NCI-H2081 (cell line): ENCODE measurements at places on chromosomes 5 and 9.

DNA sequence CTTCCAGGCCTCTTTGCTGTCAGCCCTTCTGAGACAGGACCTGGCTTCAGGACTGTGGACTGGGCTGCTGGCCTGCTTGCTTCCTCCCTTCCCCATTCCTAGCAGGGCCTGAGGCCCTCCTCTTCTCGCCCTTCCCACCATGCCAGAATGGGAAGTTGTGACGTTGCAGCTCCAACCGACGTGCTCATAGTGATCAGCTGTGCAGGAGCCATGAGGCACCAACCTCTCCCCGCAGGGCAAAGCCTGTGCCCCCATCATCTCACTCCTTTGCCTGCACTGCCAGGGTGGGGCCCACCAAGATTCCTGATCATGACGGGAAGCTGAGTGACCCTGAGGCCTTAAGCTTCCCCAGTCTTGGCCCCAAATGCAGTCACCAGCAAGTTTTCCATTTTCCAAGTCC lies 45.1 kb upstream of the GARNL3 start:
- DNase-seq, result no peak

GRCh38 chr5:149429839-149430721 lies 51.0 kb upstream of the IL17B start:
- no peak for DNase-seq

DNA sequence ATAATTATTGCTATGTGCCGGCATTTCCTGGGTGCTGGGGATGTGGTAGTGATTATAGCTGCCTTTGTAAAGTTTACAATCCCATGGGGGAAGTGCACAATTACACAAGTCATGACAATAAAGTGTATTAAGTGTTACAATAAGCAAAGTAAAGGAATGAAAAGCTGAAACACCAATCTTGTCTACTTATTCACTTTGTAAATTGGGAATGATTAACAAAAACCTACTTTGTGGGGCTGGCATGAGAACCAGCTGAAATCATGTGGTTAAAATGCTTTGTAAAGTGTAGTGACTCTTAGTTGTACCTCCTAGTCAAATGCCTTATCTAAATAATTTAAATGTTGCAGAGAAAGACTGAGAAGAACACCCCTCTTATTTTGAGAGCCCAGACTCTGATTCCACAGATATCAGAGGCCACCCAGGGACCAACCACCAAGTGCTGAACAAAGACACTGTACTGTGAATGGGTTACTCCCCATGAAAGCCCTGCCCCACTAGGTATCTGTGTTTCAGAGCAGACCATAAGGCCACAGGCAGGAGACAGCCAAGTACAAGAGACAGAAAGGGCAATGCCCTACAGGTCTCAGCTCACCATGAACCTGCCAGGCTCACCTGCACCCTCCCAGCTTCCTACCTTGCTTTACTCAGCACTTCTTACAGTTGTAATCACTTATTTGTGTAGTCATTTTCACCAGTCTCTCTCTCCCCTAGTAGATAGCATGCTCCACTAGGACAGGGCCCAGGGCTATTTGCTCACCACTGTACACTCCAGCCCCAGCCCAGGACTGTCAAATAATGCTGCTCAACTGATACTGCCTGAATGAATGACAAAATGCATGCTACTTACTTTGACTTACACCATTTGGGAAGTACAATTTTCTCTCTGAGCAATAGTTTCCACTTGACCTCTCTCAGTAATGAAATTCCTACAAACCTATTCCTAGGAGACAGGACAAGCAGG lies 101.6 kb upstream of the APC start:
- no peak for DNase-seq

GRCh38 chr5:180180846-180181245 lies 28.2 kb downstream of the RASGEF1C start:
- no peak for DNase-seq

GRCh38 chr9:134776080-134776796 lies 104.4 kb upstream of the FCN2 start:
- no peak for DNase-seq

DNA sequence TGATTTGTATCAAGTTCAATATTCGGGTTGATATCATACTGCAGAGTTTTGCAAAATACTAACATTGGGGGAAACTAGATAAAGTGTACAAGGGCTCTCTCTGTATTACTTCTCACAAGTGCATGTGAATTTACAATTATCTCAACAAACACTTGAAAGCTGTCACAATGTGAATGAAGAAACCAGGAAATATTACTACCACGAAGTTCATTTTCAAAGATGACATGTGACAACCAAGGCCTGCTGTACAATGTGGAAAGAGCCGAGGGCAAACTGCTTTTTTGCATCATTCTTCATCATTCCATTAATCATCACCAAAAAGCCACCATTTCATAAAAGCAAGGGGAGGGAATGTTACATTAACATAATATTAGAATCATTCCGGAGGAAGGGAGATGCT lies 310.0 kb downstream of the GLIS3 start:
- DNase-seq, result no peak

DNA sequence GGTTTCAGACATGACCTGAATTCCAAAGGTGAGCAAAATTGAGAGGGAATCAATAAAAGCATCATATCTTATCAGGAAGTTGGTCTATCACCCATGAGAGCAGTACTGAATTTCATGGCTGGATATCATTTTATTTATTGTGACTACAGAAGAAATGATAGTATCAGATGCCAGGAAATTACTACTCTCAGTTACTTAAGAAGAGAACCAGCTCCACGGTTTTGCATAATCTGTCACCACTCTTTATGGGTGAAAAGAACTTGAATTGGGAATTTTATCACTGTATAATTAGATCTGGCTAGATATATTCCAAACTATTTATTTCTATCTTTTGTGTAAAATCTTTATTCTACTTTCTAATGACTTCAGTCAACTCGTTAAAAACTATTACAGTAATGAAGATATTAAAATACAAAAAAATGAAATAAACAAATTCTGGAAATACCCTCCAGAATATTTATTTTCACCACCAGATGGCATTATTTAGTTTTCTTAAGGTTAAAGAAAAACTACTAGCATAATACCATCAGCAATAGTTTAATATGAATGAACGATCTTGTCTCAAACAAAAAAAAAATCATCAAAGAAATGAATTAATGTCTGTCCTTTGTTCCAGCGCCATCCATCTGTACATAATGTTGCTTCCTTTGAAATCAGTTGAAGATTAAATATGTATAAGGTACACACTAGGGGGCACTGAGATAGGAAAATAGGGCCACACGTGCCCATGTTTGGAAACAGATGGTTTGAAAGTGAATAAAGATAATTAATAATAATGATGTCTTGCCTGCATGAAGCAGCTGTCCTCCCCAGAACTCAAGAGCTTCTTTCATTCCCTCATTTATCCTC lies 84.7 kb upstream of the SLCO6A1 start:
- no peak for DNase-seq

GRCh38 chr5:142143878-142144277 lies 35.3 kb downstream of the NDFIP1 start:
- DNase-seq, result peak; percentile 2

DNA sequence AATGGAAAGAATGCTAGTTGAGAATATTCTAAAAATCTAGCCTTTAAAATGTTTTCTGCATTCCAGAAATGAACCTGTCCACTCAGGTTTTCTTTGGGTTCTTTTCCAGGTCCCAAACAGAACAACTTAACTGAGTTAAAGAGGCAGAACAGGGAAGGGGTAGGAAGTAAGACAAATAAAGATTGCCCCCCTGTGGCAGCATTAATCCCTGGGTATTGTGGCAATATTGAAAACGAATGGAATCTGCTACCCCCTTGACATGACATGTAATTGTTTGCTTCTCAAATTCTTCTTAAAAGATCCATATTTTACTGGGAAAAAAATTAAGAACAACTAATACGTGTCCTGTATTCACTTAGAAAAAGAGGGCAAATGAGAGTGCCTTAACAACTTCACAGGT lies 9.3 kb upstream of the RBM22 start:
- no peak for DNase-seq

GRCh38 chr5:8720506-8720905 lies 825.4 kb downstream of the SEMA5A start:
- DNase-seq, result no peak

DNA sequence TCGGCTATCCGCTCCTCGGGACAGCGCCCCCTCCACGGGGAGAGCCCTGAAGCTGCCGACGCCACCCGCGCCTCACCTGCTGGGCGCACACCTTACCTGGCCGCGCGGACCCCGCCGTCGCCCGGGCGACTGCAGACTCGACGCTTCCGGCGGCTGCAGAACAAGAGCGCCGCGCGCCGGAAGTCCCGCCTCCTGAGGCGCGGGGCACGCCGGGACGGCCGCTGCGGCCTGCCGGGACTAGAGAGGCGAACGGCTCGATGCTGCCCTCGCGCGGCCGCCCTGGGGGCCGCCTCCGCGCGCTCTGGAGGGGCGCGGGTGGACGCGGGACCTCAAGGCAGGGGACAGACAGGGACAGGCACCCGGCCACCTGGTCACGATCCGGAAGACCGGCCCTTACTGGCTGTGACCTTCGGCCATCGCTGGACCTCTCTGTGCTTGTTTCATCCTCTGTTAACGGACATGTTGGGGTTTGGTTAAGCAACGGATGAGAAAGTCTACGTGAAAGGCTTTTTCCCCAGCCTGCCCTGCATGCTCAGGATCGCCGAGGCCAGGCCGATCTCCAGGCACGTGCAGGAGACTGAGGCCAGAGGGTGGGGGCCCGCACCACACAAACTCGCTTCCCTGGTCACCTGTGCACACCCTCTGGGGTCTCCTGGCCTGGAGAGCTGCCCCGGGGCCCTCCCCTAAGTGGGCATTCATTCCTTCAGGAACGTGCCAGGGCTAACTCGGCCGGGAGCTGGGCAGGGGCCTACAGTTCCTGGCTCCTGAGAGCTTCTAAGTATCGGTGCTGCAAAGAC lies at the start of gene SNAPC4:
Gene SNAPC4 (minus strand): TSS at position 133 of the 797 bp plus-strand sequence. CDS start 1,742 bp downstream, outside the sequence.
- DNase-seq, result peak; percentile 91

GRCh38 chr5:16536246-16536645 lies 70.6 kb upstream of the ZNF622 start:
- DNase-seq, result no peak

GRCh38 chr5:52799358-52799982 lies 11.8 kb downstream of the ITGA1 start:
- no peak for DNase-seq

GRCh38 chr5:147140558-147140957 lies 94.3 kb upstream of the STK32A start:
- peak; percentile 75 for DNase-seq

GRCh38 chr9:101485924-101486692 lies 47.5 kb upstream of the RNF20 start:
- peak; percentile 84 for DNase-seq
